Activated T-helper 1 cell treated with anti-CD3 and anti-CD28 coated beads, Interleukin-12 subunit alpha, Interleukin-12 subunit beta, Interleukin-2, Interleukin-4 antibody, amounts not matched to agents 30 ng/mL and 10 ng/mL and 1 ng/mL, durations not matched to agents 14 hours and 24 hours and 36 hours (primary cell): ENCODE measurements at places on chromosomes 7 and 10. TPM values are rescaled to one million over a fixed set of nuclear protein-coding genes. Genes with fewer than 3 reads are reported as not detected.

DNA sequence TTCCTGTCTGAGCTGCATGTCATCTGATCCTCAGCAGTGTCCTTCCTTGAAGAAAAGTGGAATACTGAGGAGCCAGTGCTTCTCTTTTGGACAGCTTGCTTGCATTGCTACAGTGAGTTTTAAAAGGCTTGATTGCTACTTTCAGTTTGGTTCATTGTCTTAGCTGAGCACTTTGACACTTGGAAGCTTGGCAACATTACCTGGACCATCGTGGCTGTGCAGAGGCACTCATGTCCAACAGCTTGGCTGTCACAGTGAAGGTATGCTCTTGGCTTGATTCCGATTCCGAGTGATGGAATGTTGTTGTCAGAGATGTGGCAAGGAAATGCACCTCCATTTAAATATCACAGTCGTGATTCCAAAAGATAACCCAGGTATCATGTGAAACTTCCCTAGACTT is 102.4 kb downstream of the FAS start:
- H3K4me3 ChIP-seq = no peak overlapping the region
- no peak for DNase-seq
- peaks cover 18% of the 10 kb centered on the region for H3K4me1 ChIP-seq
- peaks cover 20% of the 10 kb centered on the region for H3K27me3 ChIP-seq
- H3K36me3 ChIP-seq = no peaks in the 10 kb centered on the region
- no peak overlapping the region for H3K27ac ChIP-seq

DNA sequence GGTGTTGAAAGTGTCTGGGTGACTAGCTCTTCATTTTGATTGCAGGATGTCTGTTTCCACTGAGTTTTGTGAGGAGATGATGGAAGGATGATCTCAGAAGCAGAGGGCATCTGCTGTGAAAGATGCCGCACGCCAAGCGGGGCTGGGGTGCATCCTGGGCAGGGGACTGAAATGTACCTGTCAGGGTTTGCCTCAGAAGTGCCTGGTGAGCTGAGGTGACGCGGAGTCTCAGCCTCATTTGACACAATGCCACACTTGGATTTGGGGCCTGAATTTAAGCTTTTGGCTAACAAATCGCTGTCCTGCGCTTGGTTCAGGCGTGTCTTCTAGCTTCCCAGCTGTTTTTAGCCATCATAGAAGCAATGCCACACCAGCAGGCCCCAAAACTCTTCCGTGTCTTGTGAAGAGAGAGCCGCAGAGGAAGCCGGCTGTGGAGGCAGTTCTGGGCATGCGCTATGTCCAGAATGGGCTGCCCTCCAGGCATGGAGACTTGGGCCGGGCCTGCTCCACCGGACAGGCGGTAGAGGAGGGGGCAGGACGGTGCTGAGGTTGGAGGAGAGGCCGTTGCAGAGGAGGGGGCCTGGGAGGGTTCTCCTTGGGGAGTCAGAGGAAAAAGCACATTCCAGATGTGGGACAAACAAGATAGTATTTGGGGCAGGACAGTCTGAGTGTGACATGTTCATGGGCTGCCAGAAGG is 31.2 kb downstream of the WDR86 start:
- no peak overlapping the region for H3K4me3 ChIP-seq
- peaks cover 17% of the 10 kb centered on the region for H3K36me3 ChIP-seq
- peaks cover 24% of the 10 kb centered on the region for H3K27me3 ChIP-seq

GRCh38 chr7:141652691-141653090 is 49.3 kb downstream of the DENND11 start:
- no peak for DNase-seq
- peaks cover 16% of the 10 kb centered on the region for H3K4me1 ChIP-seq
- H3K4me3 ChIP-seq = no peak overlapping the region

DNA sequence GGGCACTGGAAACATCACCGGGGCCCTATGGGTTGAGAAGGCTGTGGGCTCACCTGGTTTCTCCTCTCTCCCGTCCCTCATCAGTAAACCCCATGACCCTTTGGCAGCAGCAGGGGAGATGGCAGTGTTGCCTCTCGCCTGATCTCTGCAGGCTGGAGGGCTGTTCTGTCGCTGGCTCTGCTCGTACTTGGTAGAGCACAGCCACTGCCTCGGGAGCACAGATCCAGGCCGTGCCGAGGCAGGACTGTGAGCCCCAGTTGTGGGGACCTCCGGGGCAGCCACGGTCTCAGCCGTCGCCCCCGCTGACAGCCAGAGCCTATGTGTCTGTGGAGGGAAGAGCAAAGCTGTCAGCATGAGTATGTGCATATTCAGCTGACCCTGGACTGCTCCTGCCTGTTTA is 94.9 kb downstream of the PTPRE start:
- H3K27ac ChIP-seq = no peak overlapping the region
- H3K27me3 ChIP-seq = peaks cover 19% of the 10 kb centered on the region
- H3K4me1 ChIP-seq = no peaks in the 10 kb centered on the region
- DNase-seq = no peak
- H3K36me3 ChIP-seq = no peaks in the 10 kb centered on the region

- H3K27ac ChIP-seq = no peak overlapping the region
- H3K4me1 ChIP-seq = no peaks in the 10 kb centered on the region
- H3K27me3 ChIP-seq = peaks cover 14% of the 10 kb centered on the region
- H3K4me3 ChIP-seq = no peak overlapping the region
- no peak for DNase-seq
Measured at GRCh38 chr10:62511656-62512055, 137.5 kb downstream of the ZNF365 start.

DNA sequence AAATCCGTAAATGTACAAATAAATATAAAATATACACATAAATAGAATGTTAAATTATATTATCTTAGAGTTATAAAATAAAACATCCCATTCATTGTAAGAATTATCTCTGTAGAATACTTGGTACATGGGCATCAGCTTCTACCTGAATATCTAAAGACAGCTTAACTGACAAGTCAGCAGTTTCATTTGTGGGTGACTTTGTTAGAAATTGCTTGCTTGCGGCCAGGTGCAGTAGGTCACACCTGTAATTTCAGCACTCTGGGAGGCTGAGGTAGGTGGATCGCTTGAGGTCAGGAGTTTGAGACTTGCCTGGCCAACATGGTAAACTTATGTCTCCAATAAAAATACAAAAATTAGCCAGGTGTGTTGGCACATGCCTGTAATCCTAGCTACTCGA is 14.6 kb downstream of the PCGF6 start:
- H3K27ac ChIP-seq = no peak overlapping the region
- no peaks in the 10 kb centered on the region for H3K4me1 ChIP-seq
- no peaks in the 10 kb centered on the region for H3K27me3 ChIP-seq
- DNase-seq = no peak

DNA sequence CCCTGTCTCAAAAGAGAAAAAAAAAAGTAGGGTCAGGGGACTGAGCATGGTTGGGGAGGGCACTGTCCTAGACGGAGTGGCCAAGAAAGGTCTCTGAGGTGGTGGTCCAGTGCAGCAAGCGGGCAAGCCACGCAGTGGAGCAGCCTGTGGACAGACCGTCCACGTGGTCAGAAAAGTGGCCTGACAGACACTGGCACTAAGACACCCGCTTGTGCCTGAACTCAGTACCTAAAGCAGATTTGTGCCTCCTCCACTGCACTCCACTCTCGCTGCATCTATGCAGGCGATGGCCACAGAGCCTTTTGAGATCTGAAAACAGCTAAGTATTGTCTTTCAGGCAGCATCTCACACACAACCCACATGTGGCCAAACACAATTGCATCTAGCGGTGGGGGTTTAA is 8.8 kb downstream of the ASB10 start:
- no peaks in the 10 kb centered on the region for H3K36me3 ChIP-seq
- H3K27me3 ChIP-seq = peaks cover 11% of the 10 kb centered on the region
- no peaks in the 10 kb centered on the region for H3K4me1 ChIP-seq
- no peak overlapping the region for H3K27ac ChIP-seq

DNA sequence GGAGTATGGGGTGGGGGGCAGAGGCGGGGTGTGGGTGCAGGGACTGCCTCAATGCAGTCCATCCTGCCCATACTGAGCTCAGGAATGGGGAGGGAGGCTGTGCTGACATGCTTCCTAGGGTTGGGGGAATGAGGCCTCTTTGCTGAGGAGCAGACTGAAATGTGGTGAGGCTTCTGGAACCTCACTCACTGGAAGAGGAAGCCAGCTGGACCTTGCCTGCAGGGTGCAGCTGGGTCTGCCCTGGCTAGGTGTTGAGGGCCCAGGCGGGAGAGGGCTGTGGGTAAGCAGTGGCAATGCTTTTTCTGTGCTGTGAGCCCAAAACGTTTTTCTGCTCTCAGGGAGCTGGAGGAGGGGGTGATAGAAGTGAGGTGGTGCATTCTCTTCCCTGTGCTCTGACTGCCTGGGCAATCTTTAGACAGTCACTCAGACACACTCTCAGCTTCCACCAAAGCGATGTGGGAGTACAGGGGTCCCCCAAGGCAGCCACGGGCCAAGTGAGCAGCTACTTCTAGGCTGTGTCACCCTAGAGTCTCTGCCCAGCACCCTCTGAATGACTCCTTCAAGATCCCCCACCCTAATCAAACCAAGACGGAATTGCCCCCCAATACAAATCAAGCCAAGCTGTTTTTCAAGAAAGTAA is 41.1 kb upstream of the BMPR1A start:
- peaks cover 17% of the 10 kb centered on the region for H3K4me1 ChIP-seq
- no peak for DNase-seq
- H3K27me3 ChIP-seq = peaks cover 5% of the 10 kb centered on the region
- no peak overlapping the region for H3K4me3 ChIP-seq
- no peak overlapping the region for H3K27ac ChIP-seq
- peaks cover 2% of the 10 kb centered on the region for H3K36me3 ChIP-seq

DNA sequence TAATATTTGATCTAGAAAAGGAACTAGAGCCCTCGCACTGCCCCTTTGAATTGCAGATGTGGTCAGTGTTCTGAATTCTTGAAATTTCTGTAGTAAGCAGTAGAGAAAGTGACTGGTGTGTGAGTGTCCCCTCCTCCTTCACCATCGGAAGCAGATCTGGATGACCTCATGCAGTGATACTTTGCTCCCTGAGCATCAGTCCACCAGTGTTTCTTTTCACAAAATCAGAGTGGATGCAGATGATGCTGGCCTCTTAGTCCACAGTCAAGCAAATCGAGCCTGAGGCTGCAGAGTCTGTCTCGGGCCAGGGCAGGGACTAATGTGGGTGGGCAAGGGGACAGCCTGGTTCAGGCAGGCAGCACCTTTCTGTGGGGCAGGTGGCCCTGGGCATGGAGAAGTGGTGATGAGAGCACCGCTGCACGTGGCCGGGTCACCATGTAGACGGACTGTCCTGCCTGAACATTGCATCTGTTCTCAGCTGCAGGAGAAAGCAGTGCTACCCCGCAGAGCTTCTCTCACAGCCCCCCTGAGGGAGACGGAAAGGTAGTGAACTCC is 5.4 kb downstream of the INSIG1 start:
- peaks cover 58% of the 10 kb centered on the region for H3K36me3 ChIP-seq
- H3K4me1 ChIP-seq = peaks cover 43% of the 10 kb centered on the region
- H3K27ac ChIP-seq = no peak overlapping the region
- H3K4me3 ChIP-seq = no peak overlapping the region
- no peak for DNase-seq

GRCh38 chr10:110834629-110835301 is 37.0 kb upstream of the PDCD4 start:
- H3K4me1 ChIP-seq = peaks cover 35% of the 10 kb centered on the region
- no peak for DNase-seq
- H3K27ac ChIP-seq = peak overlapping the region; percentile 10
- no peaks in the 10 kb centered on the region for H3K27me3 ChIP-seq

GRCh38 chr7:158107806-158108205 is 479.8 kb downstream of the PTPRN2 start:
- no peak for DNase-seq
- H3K4me1 ChIP-seq = no peaks in the 10 kb centered on the region
- H3K36me3 ChIP-seq = no peaks in the 10 kb centered on the region
- H3K4me3 ChIP-seq = no peak overlapping the region
- H3K27me3 ChIP-seq = no peaks in the 10 kb centered on the region
- no peak overlapping the region for H3K27ac ChIP-seq

The LEP gene
- total RNA-seq = not detected in 2 replicates

The SLC39A12 gene
- total RNA-seq = not detected in 2 replicates

The ANKRD61 gene
- 0.44 and 0.56 TPM in 2 replicates for total RNA-seq

The COL17A1 gene
- total RNA-seq = not detected in 2 replicates
